Suprapubic skin (tissue), 4 donors: ENCODE measurements at places on chromosomes 4 and X. TPM values are rescaled to one million over a fixed set of nuclear protein-coding genes. Genes with fewer than 3 reads are reported as not detected.

- no peak for DNase-seq
These were observed 28.1 kb upstream of the RASGEF1B start for GRCh38 chr4:81499840-81500239.

GRCh38 chr4:89410687-89411086, 103.1 kb upstream of the GPRIN3 start:
- no peak for DNase-seq

DNA sequence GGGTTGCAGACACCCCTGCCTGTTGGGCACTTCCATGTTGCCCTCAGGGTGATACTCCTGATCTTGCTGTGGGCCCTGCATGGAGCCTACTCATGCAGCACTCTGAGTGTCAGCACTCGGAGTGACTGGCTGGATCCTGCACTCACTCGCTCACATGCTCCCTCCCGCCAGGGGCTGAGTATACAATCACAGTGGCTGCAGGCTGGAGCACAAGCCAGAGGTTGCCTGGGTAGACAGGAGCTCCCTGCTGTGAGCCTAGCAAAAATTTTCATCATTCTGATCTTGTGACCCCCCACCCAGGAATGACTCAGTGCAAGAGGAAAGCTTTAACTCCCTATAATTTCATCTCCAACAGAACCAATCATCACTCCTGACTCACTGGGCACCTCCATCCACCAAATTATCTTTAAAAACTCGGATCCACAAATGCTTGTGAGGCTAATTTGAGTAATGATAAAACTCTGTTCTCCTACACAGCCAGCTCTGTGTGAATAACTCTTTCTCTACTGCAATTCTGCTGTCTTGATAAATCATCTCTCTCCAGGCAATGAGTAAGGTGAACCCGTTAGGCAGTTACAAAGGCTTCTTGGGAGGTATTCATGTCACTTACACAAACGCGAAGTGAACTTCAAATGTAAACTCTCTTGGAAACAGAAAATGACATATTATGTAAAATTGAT, 1180.8 kb upstream of the PABPC4L start:
- no peak for DNase-seq

DNA sequence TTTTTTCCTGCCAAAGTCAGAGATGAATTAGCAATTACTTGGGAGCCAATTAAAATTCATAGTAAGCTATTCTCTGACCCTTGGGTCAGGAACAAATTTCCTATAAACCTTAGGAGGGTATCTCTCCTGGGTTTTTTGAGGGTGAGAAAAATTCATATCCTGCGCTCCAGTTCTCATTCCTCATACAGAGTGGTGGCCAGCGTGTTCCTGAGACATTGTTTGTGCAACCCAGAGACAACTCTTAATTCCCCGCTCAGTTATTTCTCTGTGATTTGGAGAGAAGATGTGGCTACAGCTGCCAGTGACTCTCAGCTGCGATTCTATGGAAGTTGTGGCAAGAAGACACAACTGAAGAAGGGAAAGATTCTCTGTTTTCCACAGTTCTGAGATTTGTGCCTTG, 37.9 kb upstream of the CBR4 start:
- DNase-seq: no peak

DNA sequence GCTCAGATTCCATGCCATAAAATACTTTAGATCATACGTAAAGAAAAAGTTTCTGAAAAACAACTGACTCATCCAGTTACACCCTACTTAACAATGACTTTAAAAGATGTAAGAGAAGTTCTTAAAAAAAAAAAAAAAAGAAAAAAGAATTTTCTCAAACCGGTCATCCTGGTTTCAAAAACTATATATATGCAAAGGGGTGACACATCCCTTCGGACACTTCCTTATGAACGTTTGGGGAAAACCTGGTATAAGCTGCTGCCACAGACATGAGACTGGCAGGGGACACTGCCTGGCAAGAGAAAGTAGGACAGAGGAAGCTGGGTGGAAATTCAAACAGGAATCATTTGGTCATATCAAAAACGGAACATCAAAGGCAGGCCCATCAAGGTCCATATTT, 81.2 kb upstream of the PRSS48 start:
- no peak for DNase-seq

Gene RAB40A
- total RNA-seq: 2.3 TPM

Gene EREG
- 9.5 TPM for total RNA-seq

Gene CD40LG
- total RNA-seq: not detected

Gene RHOXF2B
- total RNA-seq: not detected

Gene ZNF41
- 6.1 TPM for total RNA-seq

Gene SPANXN3
- not detected for total RNA-seq

Gene MTMR8
- 0.42 TPM for total RNA-seq
